ENCODE measurements at places on chromosomes 4 and X. TPM values are rescaled to one million over a fixed set of nuclear protein-coding genes. Genes with fewer than 3 reads are reported as not detected.

NPY2R gene
- polyA plus RNA-seq = not detected

DNA sequence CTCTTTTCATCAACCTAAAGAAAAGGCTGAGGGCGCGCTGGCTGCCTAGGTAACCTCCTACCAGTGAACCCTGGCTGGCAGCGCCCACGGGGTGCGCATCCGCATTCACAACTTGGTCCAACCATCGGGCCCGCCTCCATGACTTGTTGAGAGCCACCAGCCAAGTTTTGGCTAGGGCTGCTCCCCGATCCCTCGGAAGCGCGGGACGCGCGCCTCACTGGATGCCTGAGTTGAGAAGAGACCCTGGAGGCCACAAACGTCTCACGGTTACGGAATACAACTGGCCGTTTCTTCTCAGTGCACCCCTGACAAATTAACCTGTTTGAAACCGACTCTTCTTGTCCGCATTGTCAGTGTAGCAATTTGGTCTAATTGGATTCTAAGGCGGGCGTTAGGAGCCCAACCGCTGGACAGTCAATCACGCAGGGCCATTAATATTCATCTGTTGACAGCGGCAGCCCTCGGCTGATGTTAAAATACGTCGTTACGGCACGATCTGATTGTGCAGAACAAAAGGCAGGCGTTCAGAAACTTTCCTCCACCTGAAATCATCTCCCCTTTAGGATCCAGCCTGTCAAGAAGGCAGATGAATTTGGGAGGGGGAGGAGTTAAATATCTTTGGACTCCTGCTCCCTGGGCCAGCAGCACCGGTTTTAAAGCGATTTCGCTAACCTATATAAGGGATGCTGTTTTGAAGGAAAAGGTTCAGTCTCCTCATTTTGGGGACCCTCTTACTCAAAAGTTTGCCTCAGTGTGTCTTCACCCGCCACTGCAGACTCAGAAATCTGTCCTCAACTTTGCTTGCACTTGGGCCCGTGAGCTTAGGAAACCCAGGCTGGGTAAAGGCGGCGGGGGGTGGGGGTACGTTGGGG, 1.2 kb downstream of the GPC3 start:
- no peak for DNase-seq

- no peak for DNase-seq
These were observed 592.6 kb upstream of the SLIT2 start for GRCh38 chr4:19659101-19659500.

GRCh38 chr4:12889054-12889453, 595.1 kb downstream of the RAB28 start:
- no peak for DNase-seq

- no peak for DNase-seq
These were observed 21.0 kb downstream of the ATP2B3 start for GRCh38 chrX:153538424-153538823.

DNA sequence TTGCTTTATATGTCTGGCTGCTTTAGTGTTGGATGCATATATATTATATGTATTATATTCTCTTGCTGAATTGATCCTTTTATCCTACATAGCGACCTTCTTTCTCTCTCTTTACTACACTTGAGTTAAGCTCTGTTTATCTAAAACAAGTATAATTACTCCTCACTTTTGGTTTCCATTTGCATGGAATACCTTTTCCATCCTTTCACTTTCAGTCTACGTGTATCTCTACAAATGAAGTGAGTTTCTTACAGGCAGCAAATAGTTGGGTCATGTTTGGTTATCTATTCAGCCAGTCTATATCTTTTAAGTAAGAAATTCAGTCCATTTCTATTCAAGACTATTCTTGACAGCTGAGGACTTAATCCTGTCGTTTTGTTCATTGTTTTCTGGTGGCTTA, 167.5 kb upstream of the USP38 start:
- no peak for DNase-seq

SYAP1 gene
- 28.8 TPM for polyA plus RNA-seq

DNA sequence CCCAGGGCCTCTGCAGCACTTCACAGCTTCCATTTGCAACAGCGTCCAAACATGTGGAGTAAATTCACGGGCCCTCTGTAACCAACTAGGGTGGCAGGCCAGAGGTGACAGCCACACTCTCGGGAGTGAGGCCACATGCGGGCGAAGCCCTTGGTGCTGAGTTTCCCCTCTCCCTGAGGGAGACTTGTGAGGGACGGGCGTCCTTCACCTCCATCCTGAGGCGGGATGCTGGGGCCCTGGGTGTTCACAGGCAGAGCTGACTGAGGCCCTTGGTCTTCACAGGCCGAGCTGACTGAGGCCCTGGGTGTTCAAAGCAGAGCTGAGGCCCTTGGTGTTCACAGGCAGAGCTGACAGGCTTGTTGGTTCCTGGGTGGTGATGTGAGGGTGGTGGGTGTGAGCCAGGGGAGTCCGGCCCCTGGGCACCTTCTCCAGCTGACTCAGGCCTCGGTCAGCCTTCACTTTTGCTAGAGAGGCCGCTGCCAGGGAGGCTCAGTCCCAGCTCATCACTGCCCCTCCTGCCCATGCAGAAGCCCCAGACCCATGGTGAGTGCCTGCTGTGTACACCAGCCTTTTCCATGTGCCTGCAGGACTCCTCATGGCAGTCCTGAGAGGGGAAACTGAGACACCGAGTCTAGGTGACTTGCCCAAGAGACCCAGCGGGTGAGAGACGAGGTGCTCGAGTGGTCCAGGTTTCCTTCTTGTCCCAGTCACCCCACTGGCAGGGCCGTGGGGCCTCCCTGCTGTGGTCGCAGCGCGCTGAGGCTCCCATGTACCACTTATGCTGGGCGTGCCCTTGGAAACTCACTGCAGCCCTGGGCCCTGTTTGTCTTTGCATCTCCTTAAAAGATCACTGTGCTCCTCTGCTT, 8.5 kb downstream of the WFS1 start:
- DNase-seq = no peak

METTL14 gene
- 23.5 TPM for polyA plus RNA-seq

- DNase-seq = no peak
These were observed 20.3 kb downstream of the UBA6 start for GRCh38 chr4:67680581-67681222.

DNA sequence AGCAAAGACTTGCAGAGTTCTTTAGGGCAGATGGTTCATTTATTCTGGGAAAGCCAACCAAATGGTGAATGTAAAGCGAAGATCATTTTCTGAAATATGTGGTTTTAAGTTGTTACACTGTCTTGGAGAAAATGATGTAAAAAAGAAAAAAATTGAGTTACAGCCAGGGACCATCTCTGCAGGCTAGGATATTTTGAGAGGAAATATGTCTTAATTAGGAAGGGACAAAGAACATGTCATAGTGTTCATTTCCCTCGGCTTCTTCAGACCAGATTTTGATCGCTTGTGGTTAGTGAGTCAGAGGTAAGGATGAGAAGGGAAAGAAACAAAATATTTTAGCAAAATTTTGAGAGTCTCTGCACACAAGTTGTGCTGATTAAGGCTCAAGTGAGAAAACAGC, 59.0 kb upstream of the C1QTNF7 start:
- no peak for DNase-seq

DNA sequence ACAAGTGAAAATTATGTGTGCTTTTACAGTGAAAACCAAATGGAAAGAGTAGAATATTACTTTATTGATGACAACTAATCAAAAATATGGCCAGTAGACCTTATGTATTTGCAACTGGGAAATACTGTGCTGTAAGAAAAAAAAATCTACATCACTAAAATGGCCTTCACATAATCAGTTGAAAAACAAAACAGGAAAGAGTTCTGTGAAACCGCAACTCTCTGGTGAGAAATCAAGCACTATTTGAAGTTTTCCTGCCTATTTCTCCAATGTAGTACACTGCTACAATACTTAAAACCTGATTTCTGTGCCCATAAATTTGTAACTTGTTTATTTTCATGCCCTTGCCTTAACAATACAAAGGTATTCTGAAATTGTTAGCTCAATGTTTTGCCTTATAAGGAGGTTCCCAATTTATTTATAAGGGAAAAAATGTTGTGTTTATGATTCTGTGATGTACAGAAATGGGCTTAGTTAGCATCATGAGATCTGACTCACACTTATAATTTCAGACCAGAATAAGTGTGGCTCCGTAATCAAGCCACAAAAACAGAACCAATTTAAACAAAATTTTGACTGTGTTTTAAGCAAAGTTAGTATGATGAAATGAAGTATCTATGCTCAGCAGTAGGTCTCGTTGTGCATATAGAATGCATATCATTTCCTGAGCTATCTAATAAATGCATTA, 147.1 kb downstream of the FAT4 start:
- DNase-seq = peak; percentile 56

DNA sequence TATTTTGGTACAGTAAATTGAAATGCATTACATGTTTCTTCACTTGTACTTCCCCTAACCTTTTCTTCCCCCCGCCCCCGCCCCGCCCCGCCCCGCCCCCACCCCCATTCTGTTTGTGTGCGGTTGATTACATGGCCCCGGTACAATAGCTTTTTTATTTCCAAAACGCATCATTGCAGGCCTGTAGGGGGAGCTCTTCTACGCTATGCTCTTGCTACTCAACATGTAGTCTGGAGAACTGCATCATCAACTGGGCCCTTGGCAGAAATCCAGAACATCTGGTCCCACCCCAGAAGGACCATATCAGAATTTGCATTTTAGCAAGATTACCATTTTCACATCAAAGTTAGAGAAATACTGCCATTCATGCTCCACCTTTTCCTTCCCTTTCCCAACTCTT, 333.3 kb upstream of the DDX53 start:
- DNase-seq = no peak

GRCh38 chr4:140149846-140150635, 3.9 kb downstream of the MAML3 start:
- peak; percentile 41 for DNase-seq

DNA sequence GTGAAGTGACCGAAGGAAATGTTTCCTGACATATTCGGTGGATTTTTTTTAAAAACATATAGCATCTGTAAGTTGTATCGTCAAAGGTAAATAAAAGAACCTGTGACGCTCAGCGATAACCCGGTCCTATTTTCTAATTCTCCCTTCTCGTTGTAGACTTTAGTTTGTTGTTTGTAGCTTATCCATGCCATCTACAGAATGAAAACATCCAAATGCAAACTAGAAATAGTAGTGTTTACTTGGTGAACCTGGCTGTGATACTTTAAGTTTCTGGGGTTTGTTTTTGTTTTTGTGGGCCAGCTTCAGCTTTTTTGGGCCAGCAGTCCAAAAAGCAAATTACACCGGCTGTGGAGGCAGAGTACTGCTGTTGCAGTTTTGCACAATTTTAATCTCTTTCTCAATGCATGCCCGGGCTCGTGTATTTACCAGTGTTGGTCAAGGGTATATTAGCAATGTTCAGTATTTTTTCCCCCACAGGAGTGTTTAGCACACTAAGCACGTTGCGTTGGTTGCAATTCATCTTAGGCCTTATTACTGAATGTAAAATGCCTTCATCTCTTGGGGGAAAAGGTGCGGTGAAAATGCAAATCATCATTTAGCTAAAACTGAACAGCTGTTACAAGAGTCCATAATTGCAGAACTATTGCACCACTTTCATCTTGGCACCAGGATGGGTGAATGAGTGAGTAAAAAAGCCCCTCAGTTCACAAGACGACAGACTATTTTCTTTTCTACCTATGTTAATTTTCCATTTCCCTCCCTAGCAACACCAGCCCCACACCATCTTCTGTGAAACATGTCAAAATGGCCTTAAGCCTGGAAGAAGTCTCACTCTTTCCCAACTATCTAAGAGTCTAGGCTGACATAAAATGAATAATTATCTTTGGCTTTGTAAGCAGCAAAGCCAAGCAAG, 1.7 kb upstream of the CNOT6L start:
- DNase-seq = no peak

DNA sequence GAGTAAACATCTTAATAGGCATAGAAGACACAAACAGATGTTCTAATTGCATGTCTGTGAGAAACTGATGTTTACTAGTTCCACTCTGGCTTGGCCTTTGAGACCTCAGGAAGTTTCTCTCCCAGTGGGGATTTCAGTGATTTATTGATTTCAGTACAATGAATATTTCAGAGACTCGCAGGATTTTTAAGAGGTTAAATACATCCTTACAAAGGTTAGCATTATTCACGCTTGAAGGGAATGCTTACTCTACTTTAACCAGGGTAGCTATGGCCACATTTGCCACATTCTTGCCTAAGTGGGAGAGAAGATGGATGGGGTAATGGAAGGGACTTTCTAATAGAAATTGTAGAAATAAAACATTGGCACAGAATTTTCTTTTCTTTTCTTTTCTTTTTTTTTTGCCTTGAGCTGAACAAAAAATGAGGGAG, 480.1 kb downstream of the SPRY1 start:
- DNase-seq = no peak

GRCh38 chr4:93657527-93657926, 171.0 kb upstream of the ATOH1 start:
- no peak for DNase-seq

- no peak for DNase-seq
These were observed 359.3 kb downstream of the GRXCR1 start for GRCh38 chr4:43251841-43252240.

MAOB gene
- 0.19 TPM for polyA plus RNA-seq

XAGE2 gene
- polyA plus RNA-seq = not detected

- no peak for DNase-seq
These were observed 15.1 kb upstream of the GK start for GRCh38 chrX:30637874-30638815.

TMEM144 gene
- not detected for polyA plus RNA-seq

DNA sequence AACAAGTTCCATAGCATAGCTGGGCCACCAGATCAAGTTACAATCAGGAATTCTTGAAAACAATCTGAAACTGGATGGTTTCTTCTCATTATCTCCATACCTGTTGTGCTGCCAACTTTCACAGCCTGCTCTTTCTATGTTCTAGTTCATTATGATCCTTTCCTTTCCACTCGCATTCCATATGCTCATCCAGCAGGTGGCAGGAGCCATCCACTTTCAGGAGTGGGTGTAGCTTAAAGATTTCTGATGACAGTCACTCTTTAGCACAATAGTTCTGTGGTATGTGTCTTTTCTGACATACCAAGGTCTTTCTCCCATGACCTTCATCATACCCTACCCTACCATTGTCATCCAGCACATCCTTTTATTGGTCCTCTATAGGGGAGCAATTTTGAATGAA, 46.4 kb downstream of the PAGE2 start:
- peak; percentile 23 for DNase-seq

DNA sequence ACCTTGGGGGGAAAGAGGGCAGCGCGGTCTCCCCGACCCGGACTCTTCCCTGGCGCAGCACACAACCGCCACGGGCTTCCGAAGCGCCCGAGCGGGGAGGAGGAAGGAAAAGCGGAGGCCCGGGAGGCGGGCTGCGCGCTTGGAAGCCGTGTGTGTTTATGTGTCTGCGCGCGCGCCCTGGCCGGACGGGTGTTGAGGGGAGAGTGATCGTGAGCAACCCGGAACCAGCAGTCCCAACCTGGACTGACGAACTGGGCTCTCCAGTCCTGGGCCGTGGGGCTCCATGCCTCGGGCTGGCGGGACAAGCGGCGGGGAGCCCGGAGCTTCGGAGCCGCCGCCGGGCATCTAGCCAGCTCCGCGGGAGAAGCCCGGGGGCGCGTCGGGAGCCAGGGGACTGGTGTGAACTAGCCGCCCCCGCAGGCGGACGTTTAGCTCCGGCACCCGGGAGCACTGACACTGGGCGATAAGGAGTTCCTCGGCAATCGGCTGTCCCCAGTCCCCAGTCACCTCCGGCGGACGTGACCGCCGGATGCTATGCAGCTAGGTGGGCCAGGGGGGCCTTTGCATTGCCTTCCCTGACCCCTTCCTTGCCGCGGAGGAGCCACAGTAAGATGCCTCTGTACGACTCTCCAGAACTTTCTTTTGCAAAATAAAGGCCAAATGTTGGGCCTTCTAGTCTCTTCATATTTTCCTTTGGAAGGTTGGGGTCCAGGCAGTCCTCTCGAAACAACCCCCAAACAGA, 74.8 kb upstream of the BCOR start:
- no peak for DNase-seq
